ENCODE measurements at places on chromosomes 7 and 10.

DNA sequence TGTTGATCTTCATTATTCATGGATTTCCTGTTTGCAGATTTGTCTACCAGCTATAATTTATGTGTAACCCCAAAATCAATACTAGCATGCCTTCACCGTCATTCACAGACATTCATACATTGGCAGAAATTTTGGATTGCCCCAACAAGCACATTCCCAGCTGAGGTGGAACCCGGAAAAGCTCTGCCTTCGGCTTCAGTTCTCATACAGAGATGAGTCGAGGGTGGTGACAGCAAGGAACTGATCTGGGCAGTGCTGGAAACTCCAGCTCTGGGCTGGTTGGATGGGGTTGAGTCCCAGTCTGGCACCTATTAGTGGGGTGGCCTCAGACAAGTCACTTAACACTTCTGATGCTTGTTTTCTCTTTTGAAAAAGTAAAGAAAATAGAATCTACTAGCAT lies 267.5 kb downstream of the SNX13 start:
- no peak for DNase-seq

GRCh38 chr10:23693925-23694324 lies 255.1 kb downstream of the OTUD1 start:
- no peak for DNase-seq

GRCh38 chr10:75191821-75192568 lies 18.6 kb upstream of the VDAC2 start:
- no peak for DNase-seq

DNA sequence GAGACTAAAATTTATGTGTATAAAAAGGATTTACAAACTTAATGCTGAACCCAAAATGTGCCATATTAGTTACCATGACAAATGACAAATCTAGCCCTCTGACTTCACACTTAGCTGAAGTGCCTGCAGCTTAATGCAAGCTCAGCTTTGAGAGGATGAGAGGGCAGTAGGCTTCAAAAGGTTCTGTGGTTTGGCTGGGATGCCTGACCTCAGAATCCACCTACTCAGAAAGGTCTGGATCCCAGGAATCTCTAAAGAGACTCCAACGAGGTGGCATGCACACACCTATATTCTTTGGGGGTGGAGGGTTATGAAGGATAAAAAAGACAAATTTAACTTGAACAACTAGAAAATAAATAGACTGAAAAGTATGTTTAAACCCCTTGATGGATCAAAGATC lies 213.4 kb downstream of the TAX1BP1 start:
- no peak for DNase-seq

All from hematopoietic multipotent progenitor cell treated with erythropoietin and hydrocortisone succinate and interleukin-3 and kit ligand, for 4 days (in vitro differentiated cells).